ENCODE measurements at places on chromosomes 5 and 9.
A peak's percentile ranks its signal among the peaks of the same experiment; 100 is the strongest.

- DNase-seq, result no peak
Measured at GRCh38 chr5:62576570-62577170, 1.9 kb upstream of the LRRC70 start.

DNA sequence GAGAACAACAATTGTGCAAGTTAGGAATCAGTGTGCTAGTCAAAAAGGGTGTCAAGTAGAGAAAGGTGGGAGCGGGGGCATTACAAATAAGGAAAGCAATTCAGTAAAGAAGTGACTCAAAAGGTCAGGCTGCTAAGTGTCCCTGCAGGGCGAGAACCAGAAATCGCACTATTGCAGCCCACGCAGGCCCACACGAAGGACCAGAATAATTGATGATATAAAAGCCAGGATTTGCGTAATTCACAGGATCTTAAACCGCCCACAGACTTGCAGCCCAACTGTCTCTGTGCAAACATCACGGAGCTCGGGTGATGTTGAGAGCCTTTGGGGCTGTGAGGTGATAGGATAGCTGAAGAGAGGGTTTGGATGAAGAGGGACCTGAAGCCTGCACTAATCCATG is 349.0 kb downstream of the BRINP1 start:
- no peak for DNase-seq

DNA sequence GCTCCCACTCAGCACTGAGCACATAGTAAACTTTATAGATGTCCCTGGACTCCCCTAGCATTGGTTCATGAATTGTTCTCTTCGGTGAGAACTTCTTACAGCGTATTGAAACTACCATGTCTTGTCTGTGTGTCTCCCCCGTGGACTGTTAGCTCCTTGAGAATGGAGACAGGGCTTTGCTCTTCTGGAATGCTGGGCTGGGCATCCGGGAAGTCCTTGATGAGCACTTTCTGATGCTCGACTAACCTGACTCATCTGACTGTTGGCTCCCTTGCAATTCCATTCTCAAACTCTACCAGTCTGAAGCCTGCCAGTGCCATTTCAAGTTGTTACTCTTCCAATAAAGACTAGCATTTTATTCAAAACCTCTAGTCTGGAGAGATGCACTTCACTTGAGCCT is 15.0 kb upstream of the PFDN1 start:
- no peak for DNase-seq

- DNase-seq, result no peak
Measured at GRCh38 chr9:127451608-127451857, 223 bp downstream of the LRSAM1 start.

- no peak for DNase-seq
Measured at GRCh38 chr5:181204113-181204825, 727 bp downstream of the TRIM7 start.

DNA sequence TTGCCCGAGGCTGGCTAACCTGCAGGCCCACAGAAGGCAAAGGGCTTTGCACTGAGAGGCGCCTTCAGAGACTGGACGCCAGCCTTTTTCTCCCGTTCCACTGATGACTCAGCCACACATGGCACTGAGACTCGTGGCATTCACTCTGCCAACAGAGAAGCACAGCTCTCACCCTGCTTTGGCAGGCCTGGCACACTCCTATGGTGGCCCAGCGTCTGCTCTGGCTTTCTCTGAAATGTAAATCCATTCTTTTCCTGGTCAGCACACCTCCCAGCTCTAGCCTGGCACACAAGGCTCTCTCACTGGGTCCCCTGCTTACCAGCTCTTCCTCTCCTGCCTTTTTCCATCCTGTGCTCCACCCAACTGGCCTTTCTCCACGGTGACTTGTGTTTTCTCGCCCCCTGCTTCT is 5.9 kb upstream of the MELK start:
- no peak for DNase-seq

DNA sequence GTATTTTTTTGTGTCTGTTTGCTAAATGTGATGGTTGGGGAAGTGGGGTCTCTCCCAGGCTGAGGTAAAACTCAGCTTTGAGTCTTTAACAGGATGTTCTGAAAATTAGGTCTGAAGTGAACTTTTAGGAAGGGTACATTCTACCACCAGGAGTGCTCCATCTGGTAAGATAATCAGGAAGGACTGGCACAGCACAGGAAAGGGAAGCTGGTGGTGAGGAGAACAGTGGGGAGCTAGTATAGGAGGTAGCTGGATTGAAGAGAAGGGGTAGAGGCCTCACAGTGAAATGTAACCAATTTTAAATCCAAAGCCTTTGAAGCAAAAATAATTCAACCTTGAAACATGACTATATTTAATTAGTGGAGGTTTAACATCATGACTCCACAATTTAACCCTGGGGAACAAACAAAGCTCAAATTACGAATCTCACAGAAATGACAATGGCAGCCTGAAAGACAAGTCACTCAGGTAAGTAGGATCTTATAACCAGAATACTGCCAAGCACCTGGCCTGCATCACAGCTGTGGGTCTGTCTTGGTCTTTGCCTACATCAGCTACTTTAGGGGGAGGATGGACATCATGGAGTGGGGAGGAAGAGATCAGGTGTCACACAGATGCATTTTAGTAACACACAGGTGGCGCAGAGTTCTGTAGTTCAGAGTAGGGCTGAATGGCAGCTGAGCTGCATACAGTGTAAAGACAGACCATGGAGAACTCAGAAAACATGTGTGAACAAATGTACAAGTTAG is 445.3 kb downstream of the DMRT2 start:
- no peak for DNase-seq

DNA sequence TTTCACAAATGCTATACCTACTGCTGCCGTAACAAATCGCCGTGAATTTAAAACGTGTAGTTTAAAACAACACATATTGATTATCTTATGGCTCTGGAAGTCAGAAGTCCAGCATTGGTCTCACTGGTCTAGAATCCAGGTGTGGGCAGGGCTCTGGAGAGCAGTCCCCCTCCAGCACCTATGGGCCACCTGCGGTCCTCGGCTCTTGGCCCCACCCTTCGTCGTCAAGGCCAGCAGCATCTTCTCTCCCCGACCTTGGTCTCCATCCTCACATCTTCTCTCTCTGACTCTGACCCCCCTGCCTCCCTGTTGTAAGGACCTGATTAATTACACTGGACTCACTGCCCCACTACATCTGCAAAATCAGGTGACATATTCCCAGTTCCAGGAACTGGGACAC is 106.4 kb upstream of the COL5A1 start:
- DNase-seq, result no peak

DNA sequence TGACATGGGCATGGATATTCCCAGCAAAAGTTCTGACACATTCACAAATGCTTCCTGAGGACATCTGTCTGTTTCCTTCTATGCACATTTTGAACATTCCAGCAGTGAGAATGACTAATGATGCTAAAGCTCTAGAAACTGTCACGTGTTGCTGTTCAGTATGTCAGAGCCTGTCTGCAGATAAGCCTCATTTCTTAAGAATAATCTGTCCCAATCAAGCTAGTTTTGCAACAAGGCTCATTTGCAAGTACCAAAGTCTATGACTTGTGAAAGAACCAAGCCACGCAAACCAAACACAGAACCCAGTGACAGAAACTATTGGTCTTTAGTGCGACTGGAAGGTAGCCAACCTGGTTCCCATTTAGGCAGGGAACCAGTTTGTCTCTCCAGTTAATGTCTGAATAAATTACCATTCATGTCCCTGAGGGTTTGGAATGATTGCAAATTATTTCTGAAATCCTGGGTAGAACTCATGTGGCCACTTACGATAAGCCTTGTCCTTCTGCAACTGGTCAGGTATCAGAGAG is 178.5 kb downstream of the C9orf152 start:
- peak; percentile 92 for DNase-seq

All from non-pigmented ciliary epithelial cell (primary cell).